ENCODE measurements at places on chromosomes 5 and 9. TPM values are rescaled to one million over a fixed set of nuclear protein-coding genes. Genes with fewer than 3 reads are reported as not detected.
A peak's percentile ranks its signal among the peaks of the same experiment; 100 is the strongest.

ADGRD2 gene
- total RNA-seq = under 0.01 TPM

- no peak for DNase-seq
Measured at GRCh38 chr5:136722581-136722980, 357.2 kb upstream of the TRPC7 start.

DNA sequence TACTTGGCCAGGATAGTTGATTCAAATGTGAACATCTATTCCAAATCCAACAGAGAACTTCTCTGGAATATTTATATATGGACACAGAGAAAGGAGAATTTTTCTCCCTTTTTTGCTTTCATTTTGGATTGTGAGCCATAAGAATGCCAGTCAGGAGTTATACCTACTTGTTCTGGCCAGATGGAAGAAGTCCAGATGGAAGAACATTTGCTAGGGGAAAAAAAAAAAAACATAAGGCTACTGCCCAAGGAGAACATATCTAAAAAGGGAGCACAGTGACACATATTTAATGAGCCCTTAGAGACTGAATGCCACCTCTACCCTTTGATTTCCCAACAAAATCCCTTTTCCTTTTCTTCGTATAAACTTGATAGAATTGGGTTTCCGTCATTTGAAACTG lies 61.7 kb upstream of the PPP2R2B start:
- no peak for DNase-seq

DNA sequence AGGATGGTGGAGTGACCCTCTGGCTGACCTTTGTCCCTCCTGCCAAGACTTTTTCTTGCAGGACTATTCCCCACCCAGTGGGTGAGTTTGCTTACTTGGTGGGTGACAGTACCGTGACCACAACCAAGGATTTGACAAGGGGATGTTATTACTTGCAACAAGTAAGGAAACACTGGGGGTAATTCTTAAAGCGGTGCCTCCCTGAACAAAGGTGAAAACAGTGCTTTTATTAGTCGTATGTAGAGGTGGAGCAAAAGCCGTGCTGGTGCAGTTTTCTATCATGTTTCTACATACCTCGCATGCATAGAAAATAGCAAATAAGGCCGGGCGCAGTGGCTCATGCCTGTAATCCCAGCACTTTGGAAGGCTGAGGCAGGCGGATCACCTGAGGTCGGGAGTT lies 41.0 kb upstream of the KDM4C start:
- no peak for DNase-seq

DNA sequence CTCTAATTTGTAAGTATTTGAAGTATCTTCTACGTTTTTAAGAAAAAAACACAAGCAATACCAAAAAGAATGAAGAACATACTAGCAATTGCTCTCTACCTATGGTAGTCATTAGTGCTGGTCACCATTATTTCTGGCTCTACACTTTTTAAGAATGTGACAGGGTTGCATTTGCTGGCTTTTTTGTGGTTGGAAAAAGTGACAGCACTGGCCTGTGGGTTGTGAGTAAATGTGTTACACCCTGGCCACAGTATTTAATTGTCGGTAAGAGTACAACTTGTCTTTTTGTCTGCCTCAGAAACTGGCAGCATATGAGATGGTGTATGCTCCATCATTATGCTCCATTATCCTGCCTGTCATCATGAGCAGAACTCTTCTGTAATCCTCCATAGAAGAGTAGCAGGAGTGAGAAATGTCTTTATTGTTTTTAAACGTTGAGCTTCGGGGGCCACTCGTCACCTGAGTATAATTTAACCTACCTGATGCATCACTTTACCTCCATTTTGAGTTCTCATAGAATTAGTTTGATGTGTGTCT lies 449.8 kb downstream of the ISL1 start:
- no peak for DNase-seq

GRCh38 chr9:130693426-130694191 lies at the start of gene EXOSC2:
TSS of gene EXOSC2 (plus strand) at chr9:130693780. CDS start at chr9:130693792, 12 bp downstream.
- peak; percentile 98 for DNase-seq

GRCh38 chr5:74031536-74031935 lies 405.5 kb downstream of the ARHGEF28 start:
- DNase-seq = no peak

GRCh38 chr5:169146158-169146557 lies 154.8 kb downstream of the SLIT3 start:
- no peak for DNase-seq

DNA sequence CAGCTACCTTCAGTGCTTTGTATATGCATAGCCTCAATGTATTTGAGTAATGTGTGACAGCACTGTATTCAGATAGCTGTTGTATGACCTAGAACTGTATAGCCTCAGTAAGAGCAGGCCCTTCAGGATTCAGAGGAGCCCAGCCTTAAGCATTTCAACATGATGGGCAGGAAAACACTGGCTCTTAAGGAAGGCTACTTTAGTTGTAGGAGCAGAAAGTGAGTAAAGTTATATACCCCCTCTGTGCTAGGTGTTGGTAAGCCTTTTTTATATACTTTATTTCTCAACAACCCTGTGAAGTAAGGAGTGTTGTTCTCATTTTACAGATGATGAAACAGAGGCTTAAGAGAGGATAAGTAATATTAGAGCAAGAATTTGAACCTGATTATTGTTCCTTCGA lies 1.5 kb upstream of the GPR21 start:
- no peak for DNase-seq

- no peak for DNase-seq
Measured at GRCh38 chr9:75826314-75826713, 64.2 kb upstream of the PCSK5 start.

GRCh38 chr9:137475666-137476065 lies 16.5 kb upstream of the NSMF start:
- DNase-seq = no peak

- no peak for DNase-seq
Measured at GRCh38 chr5:6845856-6846255, 132.6 kb downstream of the TENT4A start.

- DNase-seq = no peak
Measured at GRCh38 chr5:143117821-143118220, 285.7 kb downstream of the NR3C1 start.

GRCh38 chr5:176792655-176793342 lies 17.6 kb upstream of the UNC5A start:
- DNase-seq = no peak

GRCh38 chr5:171639966-171640365 lies 145.7 kb upstream of the SMIM23 start:
- DNase-seq = no peak

DNA sequence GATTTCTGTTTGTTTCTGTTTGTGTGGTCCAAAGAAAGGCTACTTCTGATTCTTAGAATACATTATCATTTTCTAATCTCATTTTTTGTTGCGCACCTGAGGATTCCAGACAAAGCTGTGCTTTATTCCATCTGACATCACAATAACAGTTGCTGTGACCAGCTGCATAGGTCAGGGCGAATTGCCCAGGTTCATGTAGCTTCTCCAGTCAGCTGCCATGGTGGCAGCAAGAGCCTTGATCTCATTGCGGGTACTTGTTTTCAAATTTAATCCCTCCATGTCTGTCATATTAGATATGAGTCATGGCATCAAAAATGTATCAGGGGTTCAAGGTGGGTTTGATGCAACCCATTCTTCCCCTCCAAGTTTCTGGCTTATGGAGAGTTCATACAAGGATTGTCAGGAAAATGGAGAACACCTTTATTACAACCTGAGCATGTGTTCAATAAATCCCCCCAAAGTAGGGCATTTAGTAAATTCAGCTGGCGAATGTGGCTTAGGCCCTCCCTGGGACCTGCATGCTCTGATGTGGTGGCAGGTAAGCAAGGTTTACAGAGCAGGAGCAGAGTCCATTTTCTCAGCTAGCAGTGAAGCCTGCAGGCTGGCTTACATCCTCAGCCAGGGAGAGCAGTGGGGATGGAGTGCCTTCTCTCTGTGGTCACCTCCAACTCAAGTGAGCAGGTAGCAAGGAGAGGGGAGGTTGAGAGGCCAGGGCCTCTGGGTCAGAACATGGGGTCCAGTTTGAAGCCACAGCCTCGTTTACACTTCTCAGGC lies 13.9 kb downstream of the CAVIN4 start:
- DNase-seq = no peak

- no peak for DNase-seq
Measured at GRCh38 chr5:138655530-138656190, 80.5 kb upstream of the HSPA9 start.

DNA sequence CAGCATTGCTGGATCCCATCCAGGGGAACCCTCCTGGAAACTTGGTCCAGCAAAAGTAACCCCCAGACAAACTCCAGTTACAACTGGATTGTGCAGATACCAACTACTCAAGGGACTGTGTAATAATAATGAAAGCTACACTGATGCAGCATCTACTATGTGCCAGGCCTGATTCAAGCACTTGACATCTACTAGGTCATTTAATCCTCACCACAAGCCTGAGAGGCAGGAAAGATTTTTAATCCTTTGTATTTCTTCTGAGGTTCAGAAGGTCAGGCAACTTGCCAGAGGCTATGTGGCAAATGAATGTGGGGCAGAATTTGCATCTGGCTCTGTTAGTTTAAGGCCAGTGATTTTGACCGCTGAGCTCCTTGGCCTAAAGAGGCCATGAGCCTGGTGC lies 29.5 kb upstream of the FOXI1 start:
- no peak for DNase-seq

- DNase-seq = no peak
Measured at GRCh38 chr5:322942-323879, 1.7 kb downstream of the AHRR start.

DNA sequence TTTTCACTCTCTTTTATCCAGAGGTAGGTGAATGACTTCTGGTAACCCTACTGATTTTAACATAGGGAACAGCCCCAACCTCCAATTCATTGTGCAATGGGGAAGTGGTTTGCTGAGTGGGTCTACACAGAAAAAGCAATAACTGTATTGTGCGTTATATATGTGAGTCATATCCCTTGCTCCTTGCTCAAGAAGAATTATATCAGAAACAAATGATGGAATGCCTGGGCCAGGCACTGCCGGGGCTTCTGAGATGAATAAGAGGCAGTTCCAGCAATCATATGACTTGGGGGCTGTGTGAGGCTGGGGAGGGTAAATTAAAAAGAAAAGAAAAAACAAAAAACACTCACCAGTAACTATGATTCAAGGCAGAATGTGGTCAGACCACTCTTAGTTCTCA lies 79.2 kb upstream of the ABCA1 start:
- no peak for DNase-seq

PCDHB2 gene
- 0.27 TPM for total RNA-seq

KIF20A gene
- total RNA-seq = 2.4 TPM

CNTRL gene
- total RNA-seq = 30.7 TPM

DNA sequence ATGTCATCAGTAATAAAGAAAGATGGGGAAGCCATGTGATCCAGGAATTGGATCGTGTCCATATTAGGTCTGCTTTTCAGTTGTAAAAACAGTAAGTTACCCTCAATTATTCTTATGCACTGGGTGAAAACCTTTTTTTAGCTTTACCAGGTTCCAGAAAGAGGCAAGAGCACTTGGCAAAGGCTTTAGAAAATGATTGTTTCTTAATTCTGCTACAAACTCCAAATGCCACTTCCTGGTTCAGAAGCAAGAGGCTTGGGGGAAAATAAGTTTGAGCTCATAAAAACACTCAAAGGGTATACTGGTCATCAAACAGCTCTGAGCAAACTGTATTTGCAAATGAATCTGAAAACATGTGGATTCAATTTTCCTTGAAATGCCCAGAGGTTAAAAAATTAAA lies 615.6 kb downstream of the EBF1 start:
- DNase-seq = no peak

DNA sequence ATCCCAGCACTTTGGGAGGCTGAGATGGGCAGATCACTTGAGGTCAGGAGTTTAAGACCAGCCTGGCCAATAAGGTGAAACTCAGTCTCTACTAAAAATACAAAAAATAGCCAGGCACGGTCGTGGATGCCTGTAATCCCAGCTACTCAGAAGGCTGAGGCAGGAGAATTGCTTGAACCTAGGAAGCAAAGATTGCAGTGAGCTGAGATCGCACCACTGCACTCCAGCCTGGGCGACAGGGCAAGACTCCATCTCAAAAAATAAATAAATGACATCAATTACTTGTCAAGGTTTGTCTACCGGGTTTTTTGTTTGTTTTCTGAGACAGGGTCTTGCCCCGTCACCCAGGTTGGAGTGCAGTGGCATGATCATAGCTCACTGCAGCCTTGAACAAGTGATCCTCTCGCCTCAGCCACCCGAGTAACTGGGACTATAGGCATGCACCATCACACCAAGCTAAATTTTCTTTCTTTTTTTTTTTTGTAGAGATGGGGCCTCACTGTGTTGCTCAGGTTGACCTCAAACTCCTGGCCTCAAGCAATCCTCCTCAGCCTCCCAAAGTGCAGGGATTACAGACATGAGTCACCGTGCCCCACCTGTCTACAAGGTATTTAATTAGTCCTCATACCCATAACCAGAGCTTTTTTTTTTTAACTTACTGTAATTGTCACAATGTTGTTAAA lies 64.9 kb downstream of the SUSD1 start:
- DNase-seq = no peak

C5orf52 gene
- total RNA-seq = not detected

CDH10 gene
- total RNA-seq = under 0.01 TPM

PCDHA9 gene
- under 0.01 TPM for total RNA-seq

DNA sequence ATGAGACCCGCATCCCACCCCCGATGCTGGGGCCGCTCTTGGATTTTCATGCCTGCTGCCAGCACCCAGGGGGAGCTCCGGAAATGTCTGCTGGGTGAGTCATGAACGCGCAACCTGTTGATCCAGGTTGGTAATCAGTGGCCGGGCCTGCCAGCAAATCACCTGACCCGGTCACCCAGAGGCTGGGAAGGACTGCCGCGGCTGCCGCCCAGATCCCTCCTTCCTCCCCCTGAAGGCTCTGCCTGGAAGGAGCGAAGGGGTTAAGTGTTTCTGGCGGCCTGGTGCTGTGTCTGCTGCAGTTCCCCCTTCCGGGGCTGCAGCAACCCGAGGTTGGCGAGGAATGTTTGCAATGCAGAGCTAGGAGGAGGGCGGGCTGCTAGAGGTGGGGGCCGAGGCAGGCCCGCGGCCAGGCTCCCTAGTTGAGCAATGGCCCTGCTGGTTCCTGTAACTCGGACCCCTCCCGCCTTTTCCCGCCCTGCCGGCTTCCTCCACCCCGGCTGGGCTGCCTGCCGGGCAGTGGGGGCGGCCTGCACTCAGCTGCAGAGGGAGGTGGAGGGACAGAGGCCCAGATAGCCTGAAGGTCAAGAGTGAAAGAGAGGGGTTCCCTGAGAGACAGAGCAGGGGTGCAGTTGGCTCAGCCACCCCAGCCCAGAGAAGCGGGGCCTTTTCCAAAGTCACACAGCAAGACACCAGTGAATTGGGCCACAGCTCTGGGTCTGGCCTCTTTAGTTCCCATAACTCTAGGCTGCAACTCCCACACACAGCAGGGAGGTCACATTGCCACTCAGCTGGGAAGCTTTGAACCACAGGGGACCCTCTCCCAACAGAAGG lies 156.3 kb upstream of the IER5L start:
- peak; percentile 69 for DNase-seq

GRCh38 chr5:170217831-170218230 lies 15.0 kb upstream of the C5orf58 start:
- DNase-seq = no peak

TEX48 gene
- total RNA-seq = not detected

PAX5 gene
- 3.0 TPM for total RNA-seq

DNA sequence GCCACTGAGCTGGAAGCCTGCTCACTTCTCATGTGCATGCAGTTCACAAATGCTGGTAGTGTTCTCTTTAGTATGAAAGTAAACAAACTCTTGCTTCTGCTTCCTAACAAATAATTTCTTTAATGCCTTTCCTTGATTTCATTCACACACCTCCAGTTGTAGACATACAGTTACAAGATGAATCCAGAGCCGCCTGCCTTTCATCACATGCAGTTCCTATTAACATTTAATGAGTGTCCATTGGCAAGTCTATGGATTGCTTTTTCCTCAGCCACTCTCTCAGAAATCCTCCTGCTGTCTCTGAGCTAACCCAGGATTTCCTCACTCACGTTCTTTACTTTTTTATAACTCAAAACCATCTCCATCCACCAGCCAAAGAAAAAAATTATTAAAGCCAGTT lies 408.6 kb downstream of the BNC2 start:
- DNase-seq = no peak
